ENCODE measurements at places on chromosomes 3 and 15.

- DNase-seq = no peak
Measured at GRCh38 chr3:74768010-74768409, 153.6 kb upstream of the CNTN3 start.

DNA sequence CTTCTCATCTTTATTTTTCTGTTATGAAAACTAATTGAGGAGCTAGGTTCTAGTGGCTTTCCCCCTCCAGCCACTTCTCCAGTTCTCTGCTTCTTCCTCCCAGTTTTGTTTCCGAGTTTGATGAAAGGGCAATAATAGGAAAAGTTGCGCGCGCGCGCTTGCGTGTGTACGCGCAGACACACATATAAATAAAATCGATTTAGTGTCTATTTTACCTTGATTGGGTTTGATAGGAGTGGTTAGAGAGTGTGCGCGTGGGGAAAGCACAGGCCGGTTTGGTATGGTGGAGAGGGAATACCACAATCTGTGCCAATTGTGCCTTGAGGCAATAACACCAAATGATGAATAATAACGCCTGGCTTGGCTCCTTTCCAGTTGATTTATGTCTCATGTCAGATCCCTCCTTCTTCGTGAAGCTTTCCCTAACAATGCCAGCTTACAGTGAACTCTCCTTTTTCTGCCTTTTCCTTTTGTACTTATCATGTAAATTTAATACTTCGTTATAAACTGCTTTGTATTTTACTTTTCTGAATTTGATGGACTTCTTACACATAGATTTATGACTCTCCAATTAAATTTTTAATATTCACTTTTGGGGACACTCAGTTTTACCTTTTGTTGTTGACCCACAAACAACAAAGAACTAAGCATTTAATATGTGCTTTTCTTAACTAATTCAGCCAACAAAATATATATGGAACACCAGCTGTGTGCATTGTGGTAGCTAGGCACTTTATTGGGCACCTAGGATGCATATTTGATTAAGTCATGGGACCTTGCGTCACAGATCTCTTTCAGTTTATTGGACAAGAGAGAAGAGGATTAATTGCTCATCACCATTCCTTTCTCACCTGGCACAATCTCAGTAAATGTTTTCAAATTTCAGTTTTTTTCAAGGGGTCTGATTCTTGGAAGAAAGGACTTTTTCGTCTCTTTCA is 1.7 kb downstream of the TIPARP start:
- peak; percentile 82 for DNase-seq

DNA sequence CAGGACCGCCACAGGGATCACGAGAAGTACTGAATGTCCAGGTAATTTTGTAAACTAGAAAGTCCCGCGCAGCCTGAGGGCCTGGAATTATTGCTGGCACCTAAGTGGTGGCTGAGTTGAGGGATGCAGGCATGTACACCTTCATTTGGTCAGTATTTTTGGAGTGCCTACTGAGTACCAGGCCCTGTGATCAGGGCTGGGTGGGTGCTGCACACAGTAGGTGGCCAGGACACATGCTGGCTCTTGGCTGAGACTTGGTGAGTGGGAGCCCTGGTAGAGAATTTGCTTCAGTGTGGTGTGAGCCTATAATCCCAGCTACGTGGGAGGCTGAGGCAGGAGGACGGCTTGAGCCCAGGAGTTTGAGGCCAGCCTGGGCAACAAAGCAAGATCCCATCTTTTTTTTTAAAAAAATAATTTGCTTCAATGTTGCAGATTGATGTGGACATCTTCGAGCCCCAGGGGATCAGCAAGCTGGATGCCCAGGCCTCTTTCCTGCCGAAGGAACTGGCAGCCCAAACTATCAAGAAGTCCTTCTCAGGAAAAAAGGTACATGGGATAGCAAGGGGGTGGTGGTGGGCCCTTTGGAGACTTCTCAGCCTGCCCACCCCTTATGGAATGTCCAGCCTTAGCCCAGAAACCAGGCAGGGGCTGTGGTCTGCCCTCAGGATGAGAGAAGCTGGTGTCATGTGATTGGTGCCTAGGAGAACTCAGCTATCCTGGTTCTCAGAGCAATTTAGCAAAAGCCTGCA is 2.6 kb downstream of the ITIH1 start:
- DNase-seq = no peak

DNA sequence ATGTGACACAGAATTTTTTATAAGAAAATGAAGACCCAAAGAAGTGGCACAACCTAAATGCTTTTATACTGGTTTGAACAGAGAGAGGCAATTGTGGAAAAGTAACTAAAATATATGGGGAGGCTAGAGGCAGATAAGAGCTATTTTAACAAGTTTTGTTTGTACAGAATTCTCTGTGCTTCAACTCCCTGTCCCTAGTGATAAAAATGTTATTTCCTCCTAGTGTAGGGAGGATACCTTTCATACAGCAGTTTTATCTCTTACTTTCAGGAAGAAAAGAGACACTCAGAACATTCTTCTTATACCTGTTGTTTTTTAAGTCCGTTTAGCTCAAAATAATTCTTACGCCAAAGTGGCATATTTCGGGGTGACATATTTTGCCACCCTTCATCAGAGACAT is 21.2 kb upstream of the ZNF639 start:
- no peak for DNase-seq

DNA sequence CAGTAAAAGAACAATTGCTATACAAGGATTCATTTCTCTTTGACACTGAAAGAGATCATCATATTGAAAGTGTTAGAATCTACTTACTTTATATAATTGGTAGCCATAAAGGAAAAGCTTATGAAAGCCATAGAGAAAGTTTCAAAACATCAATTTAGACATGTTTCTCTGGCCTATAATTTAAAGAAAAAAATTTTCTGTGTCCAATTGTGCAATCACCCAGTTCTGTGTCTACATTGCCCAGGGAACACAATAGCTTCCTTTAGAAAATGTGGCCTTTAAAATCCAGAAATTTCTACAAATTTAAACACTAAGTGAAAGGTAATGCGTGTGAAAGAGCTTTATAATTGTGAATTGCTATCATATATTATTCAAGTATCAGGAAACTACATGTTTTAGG is 259.2 kb downstream of the GBE1 start:
- no peak for DNase-seq

- no peak for DNase-seq
Measured at GRCh38 chr3:14386254-14386653, 16.2 kb upstream of the SLC6A6 start.

DNA sequence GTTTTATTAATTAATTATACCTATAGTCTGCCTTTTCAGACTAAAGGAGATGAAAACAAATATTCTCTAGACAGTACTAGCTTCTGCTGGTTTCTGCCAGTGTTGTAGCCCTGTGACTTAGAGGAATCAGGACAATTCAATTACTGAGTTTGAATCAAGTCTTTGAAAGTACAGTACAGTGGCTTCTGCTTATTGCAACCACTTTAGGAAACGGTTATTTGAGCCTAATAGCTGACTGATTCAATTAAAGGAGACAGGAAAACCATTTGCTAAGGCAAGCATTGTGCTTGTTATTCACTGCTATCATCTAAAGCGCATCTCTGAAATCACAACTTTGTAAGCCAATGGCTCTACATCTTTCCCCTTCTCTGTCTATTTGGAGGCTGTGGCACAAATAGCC is 90.1 kb upstream of the ARL6 start:
- no peak for DNase-seq

Data from A172 (cell line).